Activated T-helper 2 cell treated with anti-CD3 and anti-CD28 coated beads, Interferon-gamma antibody, Interleukin-2, Interleukin-4, amounts not matched to agents 10 μg/mL and 5 μg/mL and 100 μg/mL, durations not matched to agents 14 hours and 24 hours and 36 hours (primary cell): ENCODE measurements at places on chromosomes 4 and X. TPM values are rescaled to one million over a fixed set of nuclear protein-coding genes. Genes with fewer than 3 reads are reported as not detected.

GRCh38 chrX:30597216-30598012, 19.8 kb upstream of the TASL start:
- DNase-seq = no peak

GRCh38 chr4:27215220-27215826, 354.7 kb downstream of the STIM2 start:
- no peak for DNase-seq

DNA sequence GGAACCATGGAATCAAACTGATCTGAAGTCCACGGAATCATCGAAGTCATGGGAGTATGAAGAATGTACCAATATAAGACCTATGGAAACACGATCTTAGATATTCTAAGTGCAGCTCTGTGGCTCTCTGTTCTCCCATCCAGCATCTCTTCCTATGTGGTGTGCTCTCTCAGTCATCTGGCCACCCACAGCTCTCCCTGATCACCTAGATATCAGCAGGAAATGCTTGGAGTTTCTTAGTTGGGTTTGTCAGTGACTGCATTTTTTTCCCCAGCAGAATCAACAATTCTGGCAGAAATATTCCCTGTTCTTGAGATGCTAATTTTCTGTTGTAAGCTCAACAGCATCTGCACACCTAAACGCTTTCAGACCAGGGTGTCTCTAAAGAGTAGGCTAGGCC, 94.1 kb downstream of the GC start:
- no peak for DNase-seq

DNA sequence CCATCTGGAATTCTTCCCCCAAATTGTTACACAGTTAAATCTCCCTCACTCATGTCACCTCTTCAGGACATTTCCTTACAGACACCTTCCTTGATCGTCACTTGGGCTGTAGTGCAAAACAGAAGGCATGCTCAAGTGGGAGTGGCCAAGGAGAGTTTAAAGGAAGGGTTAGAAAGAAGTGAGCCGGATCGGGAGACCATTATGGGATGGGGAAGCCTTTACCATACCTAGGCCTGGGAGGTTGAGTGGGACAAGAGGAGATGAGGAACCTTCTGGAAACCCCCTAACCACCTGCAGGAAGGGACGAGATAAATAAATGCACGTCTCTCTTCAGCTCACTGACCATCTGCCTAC, 102.7 kb downstream of the UCHL1 start:
- DNase-seq = no peak

DNA sequence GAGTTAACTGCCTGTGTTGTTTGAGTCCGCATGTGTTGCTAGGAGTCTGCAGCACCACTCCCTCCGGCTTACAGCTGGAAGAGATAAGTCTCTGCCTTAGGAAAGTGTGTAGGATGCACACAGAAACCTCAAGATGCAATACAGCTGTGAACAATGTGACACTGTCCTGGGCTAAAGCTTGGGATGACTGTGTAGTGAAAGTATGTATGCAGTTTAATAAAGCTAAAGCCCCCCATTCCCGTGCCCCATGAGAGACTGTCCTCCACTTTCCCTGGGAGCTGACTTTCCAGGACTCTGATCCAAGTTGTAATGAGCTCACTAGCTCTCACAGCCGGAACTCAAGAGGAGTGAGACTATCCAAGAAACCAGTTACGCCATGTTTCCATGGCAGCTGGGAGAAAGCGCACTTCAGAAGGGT, 156.6 kb upstream of the FTHL17 start:
- DNase-seq = no peak

- DNase-seq = no peak
These were observed 3.8 kb downstream of the DOK7 start for GRCh38 chr4:3466691-3467600.

- no peak for DNase-seq
These were observed 198.4 kb downstream of the MAML3 start for GRCh38 chr4:139955600-139955999.

- DNase-seq = no peak
These were observed 103.7 kb downstream of the JADE1 start for GRCh38 chr4:128913228-128913627.

- no peak for DNase-seq
These were observed 429.1 kb downstream of the SPRY1 start for GRCh38 chr4:123825596-123826291.

- DNase-seq = no peak
These were observed 183.5 kb upstream of the GPC4 start for GRCh38 chrX:133598601-133599335.

DNA sequence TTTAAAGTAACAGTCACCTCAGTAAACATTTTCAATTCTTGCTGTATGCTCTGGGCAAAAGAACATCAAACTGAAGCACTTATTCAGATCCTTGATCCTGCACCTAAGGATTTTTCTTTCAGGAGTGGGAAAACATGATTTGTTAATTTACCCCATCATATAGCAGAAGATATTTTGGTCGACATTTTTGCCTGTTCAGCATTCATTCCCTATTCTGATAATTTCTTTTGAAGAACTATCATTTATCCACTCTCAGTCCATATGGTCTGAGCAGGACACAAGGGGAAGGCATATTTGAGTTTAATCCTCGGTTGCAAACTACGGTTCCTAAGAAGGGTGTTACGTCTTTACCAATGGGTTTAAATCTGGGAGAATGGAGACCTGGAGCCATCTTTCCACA, 1.2 kb upstream of the CLOCK start:
- DNase-seq = no peak

DNA sequence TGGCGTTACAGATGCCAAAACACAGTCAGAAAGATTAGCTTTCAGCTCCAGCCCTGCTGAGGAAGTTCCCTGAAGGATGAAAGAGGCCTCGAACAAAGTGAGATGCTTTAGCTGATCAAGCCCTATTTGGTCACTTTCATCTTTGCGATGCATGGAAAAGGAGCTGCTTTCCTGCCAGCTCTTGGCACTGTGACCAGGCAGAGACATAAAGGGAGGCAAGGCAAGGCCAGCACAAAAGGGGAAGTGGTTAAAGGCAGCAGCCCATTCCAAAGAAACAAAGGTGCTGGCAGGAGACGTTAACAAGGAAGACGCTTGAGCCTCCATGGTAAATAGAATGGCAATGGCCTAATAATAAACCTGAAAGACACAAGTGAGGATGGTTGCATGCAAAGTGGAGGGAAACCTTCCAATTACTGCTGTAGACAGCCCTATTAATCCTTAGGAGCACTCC, 617.1 kb upstream of the INTU start:
- no peak for DNase-seq

GRCh38 chr4:45241976-45242375, 515.6 kb upstream of the GNPDA2 start:
- no peak for DNase-seq

GRCh38 chr4:73421708-73422457, 14.1 kb upstream of the AFP start:
- DNase-seq = no peak

GRCh38 chr4:140149846-140150635, 3.9 kb downstream of the MAML3 start:
- DNase-seq = peak; percentile 67

- DNase-seq = no peak
These were observed 257.0 kb downstream of the IDS start for GRCh38 chrX:149248073-149248625.

GRCh38 chrX:120450163-120450562, 18.9 kb downstream of the LAMP2 start:
- no peak for DNase-seq

- DNase-seq = no peak
These were observed 1618.0 kb upstream of the PCDH10 start for GRCh38 chr4:131531087-131531486.

- DNase-seq = no peak
These were observed 124.6 kb downstream of the RRAGB start for GRCh38 chrX:55841962-55842752.

- DNase-seq = no peak
These were observed 8.1 kb downstream of the MORF4L2 start for GRCh38 chrX:103678199-103678993.

- DNase-seq = no peak
These were observed 167.6 kb upstream of the ANK2 start for GRCh38 chr4:112881842-112882241.

GRCh38 chr4:19803406-19803805, 448.3 kb upstream of the SLIT2 start:
- DNase-seq = no peak

GRCh38 chr4:134027931-134028330, 173.7 kb downstream of the PABPC4L start:
- no peak for DNase-seq

- no peak for DNase-seq
These were observed 25.7 kb downstream of the SLC39A8 start for GRCh38 chr4:102319594-102319993.

DNA sequence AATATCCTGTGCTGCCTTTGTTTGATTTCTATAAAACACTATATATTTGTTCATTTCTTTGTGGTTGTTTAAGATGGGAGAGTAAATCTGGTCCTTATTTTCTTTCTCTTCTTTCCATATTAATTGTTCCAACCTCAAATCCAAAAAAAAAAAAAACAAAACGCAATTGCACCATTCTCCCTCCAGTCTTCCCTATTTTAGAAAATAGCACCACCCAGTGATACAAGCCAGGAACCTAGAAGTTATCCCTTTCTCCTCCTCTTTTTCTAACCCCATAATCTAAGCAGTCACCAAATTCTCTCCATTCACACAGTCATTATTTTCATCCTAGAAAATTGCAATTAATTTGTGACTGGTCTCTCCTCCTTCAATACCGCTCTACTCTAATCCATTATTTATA, 107.8 kb downstream of the GABRA3 start:
- DNase-seq = no peak

DNA sequence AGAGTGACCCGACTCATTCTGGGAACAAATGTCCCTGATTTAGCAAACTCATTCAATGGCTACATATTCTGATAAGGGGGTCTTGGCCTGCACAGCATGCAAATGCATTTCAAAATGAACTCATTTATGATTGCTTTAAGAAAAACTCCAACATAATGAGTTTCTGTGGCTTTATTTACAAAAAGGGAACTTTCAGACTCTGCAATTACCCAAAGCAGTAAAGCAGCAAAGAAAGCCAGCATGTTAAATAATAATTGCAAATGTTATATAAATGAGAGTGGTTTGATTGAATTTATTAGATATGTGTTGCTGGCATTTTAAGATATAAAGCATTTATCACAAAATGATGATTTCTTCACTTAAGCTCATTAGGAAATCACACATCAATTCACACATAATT, 295.7 kb downstream of the FBXW7 start:
- no peak for DNase-seq

GRCh38 chr4:82099928-82100579, 273.7 kb downstream of the HNRNPD start:
- no peak for DNase-seq

- DNase-seq = no peak
These were observed 210.7 kb downstream of the PDGFRA start for GRCh38 chr4:54439831-54440243.

- DNase-seq = no peak
These were observed 74.5 kb upstream of the HS3ST1 start for GRCh38 chr4:11503166-11503565.

DNA sequence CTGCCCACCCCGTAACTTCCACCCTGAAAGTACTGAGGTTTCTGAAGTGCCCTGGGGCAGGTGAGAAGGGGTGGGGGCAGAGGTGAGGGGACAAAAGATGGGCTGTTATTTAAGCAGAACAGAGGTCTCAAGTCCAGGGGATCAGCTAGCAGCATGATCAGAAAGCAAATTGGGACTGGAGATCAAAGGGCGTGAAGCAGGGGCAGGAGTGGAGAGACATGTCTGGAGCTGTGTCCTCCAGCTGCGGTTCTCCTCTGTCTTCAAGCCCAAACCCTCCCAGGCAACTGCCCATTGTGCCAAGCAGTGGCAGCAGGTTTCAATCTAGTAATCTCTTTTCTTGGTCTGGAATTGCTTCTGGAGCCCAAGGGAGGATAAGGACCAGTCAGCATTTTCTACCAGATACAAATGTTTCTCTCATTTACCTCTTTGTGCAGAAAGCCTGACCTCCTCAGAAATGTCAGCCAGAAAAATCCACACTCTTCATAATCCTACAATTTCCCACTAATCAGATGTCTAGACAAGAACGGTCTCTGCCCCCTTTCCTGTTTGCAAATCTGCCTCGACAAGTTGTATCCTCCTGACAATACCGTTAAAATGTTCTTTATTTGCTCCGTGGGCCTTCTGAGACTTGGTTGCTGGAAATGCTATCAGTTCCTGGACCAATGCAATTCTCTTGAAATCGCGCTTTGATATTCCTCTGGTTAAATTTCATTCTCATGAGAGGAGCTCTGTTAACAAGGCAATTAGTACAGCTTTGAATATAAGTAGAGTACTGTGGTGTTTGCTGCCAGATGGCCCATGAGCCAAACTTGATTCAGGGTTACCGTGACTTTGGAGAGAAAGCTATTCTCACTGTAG, 23.2 kb upstream of the RASL11B start:
- DNase-seq = no peak

GRCh38 chrX:9340598-9341290, 124.1 kb upstream of the TBL1X start:
- peak; percentile 13 for DNase-seq

- DNase-seq = no peak
These were observed 121.5 kb downstream of the REELD1 start for GRCh38 chr4:146335763-146336409.

GRCh38 chr4:78517050-78517652, 34.4 kb upstream of the ANXA3 start:
- no peak for DNase-seq

DNA sequence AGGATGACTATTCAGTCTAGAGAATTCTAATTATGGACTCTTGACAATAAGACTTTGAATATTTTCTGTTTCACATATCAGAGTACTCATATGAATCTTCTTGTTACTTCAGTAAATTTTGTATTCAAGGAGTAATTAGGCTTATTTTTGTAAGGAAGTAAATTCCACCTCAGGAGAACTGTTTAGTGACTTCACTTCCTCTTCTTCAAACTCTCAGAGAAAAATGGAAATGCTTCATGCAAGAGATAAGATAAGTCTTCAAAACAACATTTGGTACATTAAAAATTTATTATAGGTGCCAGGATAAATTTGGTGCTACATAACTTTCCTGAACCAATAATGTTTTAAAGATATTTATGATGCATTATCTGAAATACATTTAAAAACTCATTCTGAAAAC, 1421.9 kb downstream of the PCDH7 start:
- no peak for DNase-seq

GRCh38 chrX:9390121-9390520, 74.7 kb upstream of the TBL1X start:
- no peak for DNase-seq

DNA sequence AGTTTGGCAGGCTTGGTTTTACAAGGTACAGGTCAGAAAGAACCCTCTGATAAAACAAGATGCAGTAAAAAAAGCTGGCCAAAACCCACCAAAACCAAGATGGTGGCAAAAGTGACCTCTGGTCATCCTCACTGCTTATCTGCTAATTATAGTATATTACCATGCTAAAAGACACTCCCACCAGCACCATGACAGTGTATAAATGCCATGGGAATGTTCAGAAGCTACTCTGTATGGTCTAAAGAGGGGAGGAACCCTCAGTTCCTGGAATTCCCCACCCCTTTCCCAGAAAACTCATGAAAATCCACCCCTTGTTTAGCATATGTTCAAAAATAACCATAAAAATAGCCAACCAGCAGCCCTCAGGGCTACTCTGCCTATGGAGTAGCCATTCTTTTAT, 38.1 kb upstream of the CXCL13 start:
- DNase-seq = no peak

NKX3-2 gene
- not detected in 2 replicates for total RNA-seq

GABRE gene
- total RNA-seq = not detected in 2 replicates

GLUD2 gene
- 2.9 TPM in 2 replicates for total RNA-seq

PABPC1L2B gene
- not detected in 2 replicates for total RNA-seq

SSX5 gene
- not detected in 2 replicates for total RNA-seq

HTR2C gene
- total RNA-seq = not detected in 2 replicates

TKTL2 gene
- total RNA-seq = not detected in 2 replicates

SPIN4 gene
- total RNA-seq = 7.5 and 8.2 TPM in 2 replicates

CT83 gene
- total RNA-seq = not detected in 2 replicates

RNF128 gene
- not detected in 2 replicates for total RNA-seq

ADAM29 gene
- not detected in 2 replicates for total RNA-seq
